ENCODE measurements at places on chromosomes 3 and 15.

DNA sequence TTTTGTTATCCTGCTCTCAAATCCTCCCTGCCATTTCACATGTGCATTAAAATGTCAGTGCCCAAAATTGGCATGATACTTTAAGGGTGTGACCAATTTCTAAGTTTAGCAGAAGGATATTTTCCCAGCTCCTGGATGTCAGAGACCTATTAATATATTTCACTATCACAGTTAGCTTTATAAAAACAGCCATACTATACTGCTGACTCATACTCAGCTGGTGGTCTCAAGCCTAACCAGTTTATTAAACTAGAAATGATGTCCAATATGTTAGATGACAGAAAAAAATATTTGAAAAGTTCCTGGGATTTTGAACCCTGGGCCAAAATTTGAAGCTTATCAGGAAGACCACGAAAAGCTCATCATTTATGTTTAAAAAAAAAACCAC, 60.9 kb upstream of the ZNF280D start:
- no peak for DNase-seq

DNA sequence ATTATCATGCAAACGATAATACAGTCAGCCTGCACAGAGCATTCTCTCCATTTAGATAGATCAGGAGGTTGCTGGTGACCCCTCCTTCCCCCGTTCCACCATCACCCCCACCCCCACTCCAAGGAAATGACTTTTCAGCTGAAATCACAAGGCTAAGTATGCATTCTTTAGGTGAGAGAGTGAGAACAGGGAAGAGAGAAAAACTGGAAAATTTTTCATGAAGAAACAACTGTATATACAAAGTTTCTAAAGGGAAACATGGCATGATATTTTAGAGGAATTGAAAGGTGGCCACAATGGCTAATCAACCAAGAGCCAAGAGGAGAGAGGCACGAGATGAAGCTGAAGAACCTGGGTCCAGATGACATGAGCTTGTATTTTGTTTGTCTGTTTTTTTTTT, 22.2 kb downstream of the BCL2A1 start:
- DNase-seq = no peak

GRCh38 chr3:142269767-142270166, 44.4 kb upstream of the GK5 start:
- DNase-seq = no peak

DNA sequence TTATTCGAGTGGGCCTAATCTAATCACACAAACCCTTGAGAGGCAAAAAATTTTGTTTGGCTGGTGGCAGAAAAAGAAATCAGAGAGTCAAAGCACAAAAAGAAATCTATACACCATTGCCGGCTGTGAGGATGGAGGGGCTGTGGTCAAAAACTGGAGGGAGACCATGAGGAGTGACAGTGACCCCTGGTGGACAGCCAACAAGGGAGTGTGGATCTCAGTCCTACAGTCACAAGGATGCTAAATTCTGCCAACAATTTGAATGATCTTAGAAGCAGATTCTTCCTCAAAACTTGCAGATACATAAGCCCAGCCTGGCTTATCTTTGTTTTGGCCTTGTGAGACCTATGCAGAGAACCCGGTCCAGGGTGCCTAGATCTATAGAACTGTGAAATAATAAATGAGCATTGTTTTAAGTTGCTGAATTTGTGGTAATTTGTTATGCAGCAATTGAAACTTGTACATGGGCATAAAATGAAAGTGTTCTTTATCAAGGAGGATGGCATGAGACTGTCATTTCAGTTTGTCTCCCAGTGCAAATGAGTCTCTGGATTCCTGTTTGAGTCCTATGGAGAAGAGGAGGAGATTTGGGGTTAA, 103.0 kb upstream of the ARHGEF26 start:
- peak; percentile 3 for DNase-seq

DNA sequence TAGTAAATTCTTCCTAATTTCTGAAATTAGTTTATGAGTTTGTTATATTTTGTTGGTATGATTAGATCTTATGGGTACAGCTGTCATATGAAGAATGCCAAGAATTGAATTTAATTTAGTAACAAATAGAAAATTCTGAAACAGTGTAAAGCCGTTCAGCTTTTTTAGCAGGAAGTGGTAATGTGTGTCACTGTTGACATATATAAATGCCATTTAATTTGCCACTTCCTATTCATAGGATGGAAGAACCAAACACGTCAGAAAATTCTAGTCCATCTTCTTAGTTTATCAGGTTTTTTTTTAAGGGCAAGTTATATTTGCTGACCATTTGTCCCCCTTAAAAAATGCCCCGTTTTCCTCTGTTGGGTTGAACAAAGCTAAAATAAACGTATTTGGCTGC, 43.0 kb downstream of the RAB8B start:
- no peak for DNase-seq

GRCh38 chr3:112377568-112378071, 44.7 kb downstream of the CD200 start:
- DNase-seq = no peak
